ENCODE measurements at places on chromosomes 1 and 21.

DNA sequence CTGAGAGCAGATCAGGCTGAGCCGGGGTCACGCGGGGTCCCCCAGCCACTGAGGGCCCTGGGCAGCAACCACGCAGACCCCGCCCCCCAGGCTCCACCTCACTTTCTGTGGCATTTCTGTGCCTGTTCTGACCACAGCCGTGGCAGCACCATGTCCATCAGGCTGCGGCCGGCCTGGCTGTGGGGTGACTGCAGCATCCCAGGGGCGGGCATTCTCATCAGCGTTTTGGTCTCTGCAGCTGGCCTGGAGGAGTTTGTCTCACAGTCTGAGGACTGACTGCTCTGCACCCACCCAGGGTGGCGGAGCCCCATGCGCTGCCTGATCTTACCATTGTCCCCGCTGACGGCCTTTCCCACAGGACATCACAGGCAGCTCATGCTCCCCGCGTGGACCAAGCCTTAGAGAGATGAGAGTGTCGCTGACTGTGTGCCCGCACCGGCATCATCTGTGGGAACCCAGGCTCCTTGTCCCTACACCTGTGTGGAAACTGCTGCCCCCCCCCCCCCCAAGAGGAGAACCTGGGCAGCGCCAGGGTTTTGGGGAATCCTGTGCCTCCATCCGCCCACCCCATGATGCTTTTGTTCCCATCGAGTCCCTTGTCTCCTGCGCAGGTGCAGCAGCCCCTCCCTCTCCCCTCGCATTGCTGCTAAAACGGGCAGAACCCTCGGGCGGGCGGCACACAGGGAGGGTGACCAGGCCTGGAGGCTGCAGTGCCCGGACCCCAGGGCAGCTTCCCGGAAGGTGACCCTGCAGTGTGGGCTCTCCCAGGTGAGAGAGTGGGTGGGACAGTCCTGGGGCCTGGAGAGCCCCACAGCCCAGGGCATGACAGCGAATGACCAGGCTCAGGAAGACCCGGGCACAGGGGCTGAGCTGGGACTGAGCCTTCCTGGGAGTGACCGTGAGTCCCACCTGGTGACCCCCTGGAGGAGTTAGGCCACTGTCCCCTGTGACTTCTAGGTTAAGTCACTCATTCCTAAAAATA is 1.8 kb downstream of the KRTAP10-1 start:
- no peak for DNase-seq

DNA sequence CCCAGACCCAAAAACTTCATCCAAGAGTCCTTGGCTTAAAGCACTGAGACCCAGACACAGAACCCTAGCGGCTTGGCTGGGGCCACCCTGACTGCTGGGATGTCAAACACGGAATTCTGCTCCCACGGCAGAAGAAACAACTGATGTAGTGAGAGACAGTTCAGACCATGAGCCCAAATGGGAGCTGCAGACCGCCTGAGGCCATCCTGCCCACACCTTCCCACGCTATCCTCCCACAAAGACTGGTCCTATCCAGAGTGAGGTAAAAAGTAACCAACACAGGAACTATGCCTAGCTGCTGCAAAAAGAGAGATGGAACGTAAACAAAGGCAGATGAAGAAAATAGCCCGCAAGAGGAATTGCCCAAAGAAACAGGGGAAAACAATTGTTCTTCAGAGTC is 203.3 kb downstream of the PTPRU start:
- DNase-seq, result no peak

GRCh38 chr1:246169019-246169418 is 338.1 kb downstream of the SMYD3 start:
- DNase-seq, result no peak

DNA sequence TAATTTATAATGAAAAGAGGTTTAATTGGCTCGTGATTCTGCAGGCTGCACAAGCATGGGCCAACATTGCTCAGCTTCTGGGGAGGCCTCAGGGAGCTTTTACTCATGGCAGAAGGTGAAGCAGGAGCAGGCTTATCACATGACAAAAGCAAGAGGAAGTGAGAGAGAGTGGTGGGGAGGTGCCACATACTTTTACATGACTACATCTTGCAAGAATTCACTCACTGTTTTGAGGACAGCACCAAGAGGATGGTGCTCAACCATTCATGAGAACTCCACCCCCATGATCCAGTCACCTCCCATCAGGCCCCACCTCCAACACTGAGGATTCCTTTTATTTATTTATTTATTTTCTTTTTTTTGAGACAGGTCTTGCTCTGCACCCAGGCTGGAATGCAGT is 5.5 kb upstream of the PLEKHM2 start:
- DNase-seq, result no peak

Data from NCI-H2107 (cell line).